Activated naive CD4-positive, alpha-beta T cell treated with anti-CD3 and anti-CD28 coated beads for 36 hours (primary cell): ENCODE measurements at places on chromosomes 16 and 17. TPM values are rescaled to one million over a fixed set of nuclear protein-coding genes. Genes with fewer than 3 reads are reported as not detected.

The IL17C gene
- not detected for total RNA-seq

DNA sequence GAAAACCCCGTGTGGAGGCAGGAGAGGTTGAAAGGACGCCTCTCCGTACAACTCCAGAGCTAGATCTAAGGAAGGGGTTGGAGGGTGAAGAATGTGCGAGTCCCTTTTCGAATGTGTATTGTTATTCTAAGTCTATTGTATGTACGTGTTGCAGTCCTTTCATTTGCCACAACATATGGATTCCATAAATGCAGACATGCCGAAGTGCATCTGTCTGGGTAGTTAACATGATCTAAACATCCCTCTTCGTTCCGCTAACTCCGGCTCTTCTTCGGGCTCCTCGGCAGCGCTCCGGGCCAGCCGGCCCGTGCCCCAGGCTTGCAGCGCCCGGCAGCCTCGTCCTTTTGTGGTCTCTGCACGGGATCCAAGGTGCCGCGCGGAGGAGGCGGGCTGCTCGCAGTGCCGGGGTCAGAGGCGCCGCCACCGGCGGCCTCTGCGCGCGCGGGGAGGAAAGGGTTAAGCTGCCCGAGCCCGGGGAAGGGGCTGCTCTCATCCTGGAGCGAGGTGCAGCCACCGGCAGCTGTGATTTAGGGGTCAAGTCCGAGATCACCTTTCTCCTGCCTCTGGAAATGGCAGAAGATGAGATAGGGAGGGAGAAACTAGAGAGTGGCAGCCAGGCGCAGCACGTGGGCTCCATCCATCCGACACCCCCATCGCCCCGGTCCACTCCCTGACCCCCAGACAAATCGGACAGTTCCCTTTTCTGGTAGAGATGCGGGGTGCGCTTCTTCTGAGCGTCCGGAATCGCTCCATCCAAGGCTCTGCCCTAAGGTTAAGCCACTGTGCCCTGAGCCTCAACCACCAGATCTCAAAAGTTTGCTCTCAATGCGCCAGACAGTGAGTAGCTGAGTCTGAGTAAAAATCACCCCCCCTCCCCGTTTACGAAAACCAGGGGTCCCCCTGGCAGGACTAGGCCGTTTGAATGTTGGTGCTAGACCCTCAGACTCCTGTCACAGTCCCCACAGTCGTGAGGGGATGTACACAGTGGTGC, 15.1 kb upstream of the ZFHX3 start:
- H3K4me3 ChIP-seq = no peak overlapping the region
- H3K4me1 ChIP-seq = peaks cover 23% of the 10 kb centered on the region
- peaks cover 68% of the 10 kb centered on the region for H3K27me3 ChIP-seq

- H3K36me3 ChIP-seq = no peaks in the 10 kb centered on the region
- no peak for DNase-seq
- no peak overlapping the region for H3K4me3 ChIP-seq
- no peak overlapping the region for H3K27ac ChIP-seq
These were observed 154.7 kb upstream of the PLCG2 start for GRCh38 chr16:81624403-81624759.

DNA sequence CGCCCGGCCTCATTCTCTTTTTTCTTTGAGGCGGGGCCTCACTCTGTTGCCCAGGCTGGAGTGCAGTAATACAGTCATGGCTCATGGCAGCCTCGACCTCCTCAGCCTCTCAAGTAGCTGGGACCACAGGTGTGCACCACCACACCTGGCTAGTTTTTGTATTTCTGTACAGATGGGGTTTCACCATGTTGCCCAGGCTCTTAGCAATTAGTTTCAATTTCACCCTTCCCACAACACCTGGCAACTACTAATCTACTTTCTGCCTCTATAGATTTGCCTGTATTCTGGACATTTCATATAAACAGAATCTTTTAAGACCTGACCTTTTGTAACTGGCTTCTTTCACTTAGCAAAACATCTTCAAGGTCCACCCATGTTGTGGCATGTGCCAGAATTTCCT, 8.0 kb upstream of the NT5M start:
- H3K27me3 ChIP-seq = no peaks in the 10 kb centered on the region
- no peak overlapping the region for H3K4me3 ChIP-seq
- peaks cover 22% of the 10 kb centered on the region for H3K4me1 ChIP-seq
- H3K36me3 ChIP-seq = no peaks in the 10 kb centered on the region
- H3K27ac ChIP-seq = no peak overlapping the region

GRCh38 chr17:7404737-7405349, 946 bp upstream of the TMEM256 start:
- H3K27ac ChIP-seq = peak overlapping the region; percentile 93
- no peak for DNase-seq
- H3K36me3 ChIP-seq = peaks cover 4% of the 10 kb centered on the region
- peak overlapping the region; percentile 93 for H3K4me3 ChIP-seq

DNA sequence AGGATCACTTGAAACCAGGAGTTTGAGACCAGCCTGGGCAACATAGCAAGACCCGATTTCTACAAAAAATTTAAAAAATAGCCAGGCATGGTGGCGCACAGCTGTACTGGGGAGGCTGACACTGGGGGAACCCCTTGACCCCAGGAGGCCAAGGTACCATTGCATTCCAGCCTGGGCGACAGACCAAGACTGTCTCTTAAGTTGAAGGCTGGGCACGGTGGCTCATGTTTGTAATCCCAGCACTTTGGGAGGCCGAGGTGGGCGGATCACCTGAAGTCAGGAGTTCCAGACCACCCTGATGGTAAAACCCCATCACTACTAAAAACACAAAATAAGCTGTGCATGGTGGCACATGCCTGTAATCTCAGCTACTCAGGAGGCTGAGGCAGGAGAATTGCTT, 74.9 kb downstream of the LITAF start:
- no peaks in the 10 kb centered on the region for H3K27me3 ChIP-seq
- H3K36me3 ChIP-seq = no peaks in the 10 kb centered on the region
- no peaks in the 10 kb centered on the region for H3K4me1 ChIP-seq
- no peak overlapping the region for H3K4me3 ChIP-seq
- H3K27ac ChIP-seq = no peak overlapping the region

- peaks cover 26% of the 10 kb centered on the region for H3K36me3 ChIP-seq
- H3K4me3 ChIP-seq = no peak overlapping the region
- peaks cover 2% of the 10 kb centered on the region for H3K4me1 ChIP-seq
- no peaks in the 10 kb centered on the region for H3K27me3 ChIP-seq
- DNase-seq = no peak
These were observed 10.0 kb downstream of the TNFAIP1 start for GRCh38 chr17:28345419-28346198.
